ENCODE measurements at places on chromosomes 7 and 10.

- DNase-seq: no peak
Measured at GRCh38 chr10:80787952-80788351, 250.2 kb downstream of the SH2D4B start.

GRCh38 chr7:116772423-116772863, 89.9 kb upstream of the CAPZA2 start:
- DNase-seq: no peak

- no peak for DNase-seq
Measured at GRCh38 chr10:35092851-35093250, 2.7 kb upstream of the CUL2 start.

DNA sequence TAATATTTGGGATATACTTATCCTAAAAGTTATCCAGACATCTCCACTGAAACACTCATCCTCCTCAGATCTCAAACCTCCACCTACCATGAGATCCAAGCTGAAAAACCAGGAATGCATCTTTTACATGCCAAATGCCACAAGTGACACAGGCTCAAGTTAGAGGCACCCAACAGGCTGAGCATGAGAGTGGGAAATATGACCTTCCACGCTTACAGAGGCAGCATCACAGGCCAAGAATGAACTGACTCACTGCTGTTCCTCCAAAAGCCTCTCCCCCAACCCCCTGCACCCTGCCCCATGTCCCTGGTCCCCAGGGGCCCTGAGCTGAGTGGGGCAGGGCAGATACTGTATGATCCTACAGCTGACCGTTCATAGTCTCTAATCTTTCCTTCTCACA, 4.8 kb upstream of the MTPAP start:
- no peak for DNase-seq

Data from NCI-H1930 (cell line).